Stimulated activated CD4-positive, alpha-beta T cell treated with anti-CD3 and anti-CD28 coated beads, TNF-alpha, amount 100 ng/mL, for 1 hour (primary cell): ENCODE measurements at places on chromosomes 6 and 20.

DNA sequence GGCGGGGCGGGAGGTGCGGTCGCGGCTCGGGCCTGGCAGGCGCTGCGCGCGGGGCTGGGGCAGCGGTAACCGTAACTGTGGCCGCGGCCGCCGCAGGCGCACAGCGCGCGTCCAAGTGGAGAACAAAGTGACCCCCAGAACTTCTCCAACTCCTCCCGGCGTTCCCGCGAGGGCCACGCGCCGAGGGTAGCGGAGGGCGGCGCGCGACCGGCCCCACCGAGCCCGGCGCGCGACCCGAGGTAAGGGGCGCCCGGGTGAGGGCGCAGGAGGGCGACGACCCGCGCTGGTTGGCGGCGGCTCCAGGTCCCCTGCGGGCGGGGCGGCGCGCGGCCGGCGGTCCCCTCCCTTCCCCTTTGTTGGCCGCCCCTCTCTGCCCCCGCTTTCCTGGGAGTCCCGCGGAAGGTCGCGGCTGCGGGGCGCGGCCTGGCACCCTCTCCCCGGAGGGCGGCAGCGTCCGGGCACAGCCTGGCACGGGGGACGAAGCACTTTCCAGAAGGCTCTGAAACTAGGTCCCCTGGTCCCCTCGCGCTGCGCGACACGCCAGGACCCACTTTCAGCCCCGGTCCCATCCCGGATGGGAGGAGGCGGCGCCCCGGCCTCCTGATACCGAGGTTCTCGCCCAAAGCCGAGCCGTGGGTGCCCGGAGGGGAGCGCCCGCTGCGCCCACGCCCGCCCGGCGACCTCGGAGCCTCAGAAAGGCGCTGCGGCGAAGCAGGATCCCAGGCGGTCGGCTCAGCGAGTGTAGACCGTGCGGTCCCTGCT, at the start of gene TIAM2:
TSS of gene TIAM2 (plus strand) at position 62 of the 762 bp plus-strand sequence. CDS start 133,909 bp downstream, outside the sequence.
- no peak for DNase-seq

GRCh38 chr20:8242827-8243724, 111.0 kb downstream of the PLCB1 start:
- no peak for DNase-seq

- DNase-seq = no peak
Observed at GRCh38 chr6:75278474-75279077, 6.0 kb downstream of the TMEM30A start.

DNA sequence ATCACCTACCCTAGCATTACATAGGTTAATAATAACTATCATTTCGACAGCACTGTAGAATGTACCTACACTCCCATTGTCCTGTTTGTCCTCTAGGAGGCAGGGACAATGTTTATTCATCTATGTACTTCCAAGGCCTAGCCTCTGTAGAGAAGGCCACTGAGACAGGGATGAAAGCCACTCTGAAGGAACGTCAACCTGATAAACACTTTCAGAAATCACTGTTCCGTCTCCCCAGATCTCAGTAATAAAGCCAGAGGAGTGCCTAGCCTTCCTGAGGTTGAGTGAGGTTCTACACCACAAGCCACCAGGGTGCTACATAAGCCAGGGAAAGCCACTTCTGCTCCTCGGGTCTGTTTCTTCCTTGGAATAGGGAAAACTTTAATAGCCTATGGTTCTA, 44.8 kb downstream of the POPDC3 start:
- no peak for DNase-seq

DNA sequence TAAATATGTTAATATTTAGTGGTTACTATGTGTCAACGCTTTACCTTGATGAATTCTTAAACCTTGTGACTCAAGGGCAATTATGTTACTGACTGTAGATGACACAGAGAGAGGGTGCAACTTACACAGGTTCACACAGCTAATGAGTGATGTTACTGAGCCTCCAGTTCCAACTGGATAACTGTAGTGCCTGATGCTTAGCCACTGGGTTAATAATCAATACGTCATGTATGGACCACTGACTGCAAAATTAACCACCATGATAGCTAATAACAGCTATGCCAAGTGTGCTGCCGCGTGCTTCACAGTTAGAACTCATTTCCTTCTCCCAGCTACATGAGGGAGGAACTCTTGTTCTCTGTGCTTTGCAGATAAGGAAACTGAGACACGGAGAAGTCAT, 45.4 kb downstream of the SIRPA start:
- no peak for DNase-seq

DNA sequence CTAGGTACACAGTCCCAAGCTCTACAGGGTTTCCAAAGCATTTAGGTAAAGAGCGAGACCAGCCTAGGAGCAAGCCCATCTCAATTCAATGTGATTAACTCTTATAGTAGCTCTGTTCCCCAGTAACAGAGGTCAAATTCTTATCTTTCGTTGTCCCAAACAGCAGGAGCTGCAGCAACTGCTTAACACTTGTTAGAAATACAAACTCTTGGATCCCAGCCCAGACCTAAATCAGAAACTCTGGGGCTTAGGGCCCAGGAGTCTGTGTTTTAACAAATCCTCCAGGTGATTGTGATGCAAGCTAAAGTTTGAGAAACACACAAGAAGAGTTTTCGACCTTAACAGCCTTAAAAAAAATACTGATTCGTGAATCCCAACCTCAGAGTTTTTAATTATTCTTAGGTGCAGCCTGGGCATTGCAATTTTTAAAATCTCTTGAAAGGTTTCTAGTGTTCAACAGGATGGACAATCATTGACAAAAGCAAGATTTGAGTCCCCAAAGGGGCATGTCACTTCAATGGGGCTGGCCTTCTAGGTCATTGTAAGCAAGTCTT, 127.4 kb upstream of the HCRTR2 start:
- DNase-seq = no peak

- no peak for DNase-seq
Observed at GRCh38 chr6:168624948-168625347, 184.0 kb downstream of the SMOC2 start.

- no peak for DNase-seq
Observed at GRCh38 chr6:92989656-92990055, 429.7 kb downstream of the EPHA7 start.

GRCh38 chr20:47720636-47721427, 64.4 kb downstream of the SULF2 start:
- DNase-seq = no peak

DNA sequence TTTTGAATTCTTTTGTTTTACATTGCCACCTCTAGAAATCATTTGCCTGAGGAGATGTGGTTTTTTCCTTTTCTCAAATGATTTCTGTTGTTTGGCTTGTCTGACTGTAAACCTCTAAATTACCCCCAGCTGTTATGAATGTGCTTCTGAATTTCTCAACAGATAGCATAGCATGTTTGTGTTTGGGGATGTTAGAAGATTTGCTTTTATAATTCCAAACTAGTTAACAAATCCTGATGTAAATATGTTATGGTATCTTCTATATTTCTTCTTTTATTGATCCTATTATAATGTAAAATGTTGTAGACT, 31.6 kb upstream of the EZR start:
- DNase-seq = no peak

DNA sequence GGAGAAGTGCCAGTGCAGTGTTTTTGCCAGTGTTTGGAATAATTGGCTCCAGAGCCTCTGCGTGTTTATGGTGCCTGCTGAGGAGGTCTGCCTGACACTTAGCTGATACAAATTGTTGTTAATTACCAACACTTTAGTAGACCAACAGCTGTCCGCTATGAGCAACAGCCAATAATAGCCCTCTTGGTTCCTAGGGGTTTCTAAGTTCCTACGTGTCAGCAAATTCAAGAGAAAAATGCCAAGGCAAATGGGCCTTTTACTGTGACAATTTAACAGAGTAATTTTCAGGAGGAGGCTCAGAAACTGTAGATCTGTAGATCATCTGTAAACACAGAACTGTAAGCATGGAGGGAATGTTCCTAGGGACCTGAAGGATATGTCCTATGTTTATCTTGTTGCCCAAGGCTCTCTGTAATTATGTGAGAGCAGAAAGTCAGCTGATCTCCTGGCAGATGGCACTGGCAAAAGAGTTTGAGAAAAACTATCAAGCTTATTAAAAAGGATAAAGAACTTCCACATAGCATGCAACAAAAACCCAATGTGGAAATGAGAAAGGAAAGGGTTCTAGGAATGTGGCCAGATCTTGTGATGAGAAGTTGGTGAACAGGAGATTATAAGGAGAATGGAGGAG, 157.7 kb downstream of the GJA1 start:
- no peak for DNase-seq

GRCh38 chr20:1371202-1371782, 21.6 kb downstream of the FKBP1A start:
- DNase-seq = no peak

GRCh38 chr6:37583261-37583660, 83.6 kb upstream of the CCDC167 start:
- no peak for DNase-seq

DNA sequence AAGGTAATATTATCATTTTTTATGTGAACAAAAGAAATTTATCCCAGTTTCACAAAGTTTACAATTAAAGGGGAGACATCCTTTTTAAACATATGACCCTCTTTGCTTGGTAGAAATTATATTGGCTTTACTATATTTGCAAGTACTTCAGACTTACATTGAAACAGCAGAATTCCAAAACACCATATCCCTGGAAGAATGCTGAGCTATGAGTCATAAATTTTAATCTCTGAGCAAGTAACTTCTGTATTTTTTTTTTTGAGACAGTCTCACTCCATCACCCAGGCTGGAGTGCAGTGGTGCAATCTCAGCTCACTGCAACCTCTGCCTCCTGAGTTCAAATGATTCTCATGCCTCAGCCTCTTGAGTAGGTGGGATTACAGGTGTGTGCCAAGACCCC, 240.4 kb downstream of the TBC1D32 start:
- no peak for DNase-seq

GRCh38 chr6:129844118-129844891, 16.8 kb downstream of the TMEM244 start:
- DNase-seq = no peak

GRCh38 chr20:2907519-2907918, 34.2 kb downstream of the PTPRA start:
- no peak for DNase-seq

DNA sequence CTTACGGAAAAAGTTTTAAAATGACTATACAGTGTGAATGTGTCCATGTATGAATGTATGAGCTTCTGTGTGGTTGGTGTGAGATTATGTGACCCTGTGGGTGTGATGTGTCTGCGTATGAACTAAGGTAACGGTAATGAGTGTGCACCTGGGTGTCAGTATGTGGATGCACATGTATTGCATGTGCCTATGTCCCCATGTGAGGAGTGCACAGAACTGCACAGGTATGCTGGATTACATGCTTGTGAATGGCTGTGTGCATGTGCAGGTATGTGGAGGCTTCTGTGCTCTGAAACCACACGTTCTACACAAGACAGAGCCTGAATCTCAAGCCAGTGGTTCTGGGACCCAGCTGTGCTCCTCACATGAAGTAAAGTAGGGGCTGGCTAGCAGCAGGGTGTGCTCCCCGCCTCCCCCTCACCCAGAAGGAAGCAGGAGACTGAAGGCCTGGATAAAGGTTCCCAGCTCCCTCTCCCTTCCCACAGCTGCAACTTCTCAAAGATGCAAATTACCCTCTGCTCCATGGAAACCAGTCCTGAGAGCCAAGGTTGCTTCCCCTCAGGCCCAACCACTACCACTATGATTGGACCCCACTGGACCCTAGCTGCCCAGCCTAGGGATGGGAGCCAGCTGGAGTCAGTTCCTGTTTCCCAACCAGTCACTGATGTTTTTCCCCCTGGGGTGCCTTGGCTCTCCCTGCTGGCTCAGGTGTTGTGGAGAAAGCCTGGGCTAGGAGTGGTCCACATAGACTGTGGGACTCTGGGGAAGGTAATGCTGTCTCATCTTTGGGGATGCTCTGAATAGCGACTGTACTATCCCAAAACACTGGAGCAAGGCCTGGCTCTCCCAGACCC, 24.8 kb upstream of the SPDEF start:
- no peak for DNase-seq

DNA sequence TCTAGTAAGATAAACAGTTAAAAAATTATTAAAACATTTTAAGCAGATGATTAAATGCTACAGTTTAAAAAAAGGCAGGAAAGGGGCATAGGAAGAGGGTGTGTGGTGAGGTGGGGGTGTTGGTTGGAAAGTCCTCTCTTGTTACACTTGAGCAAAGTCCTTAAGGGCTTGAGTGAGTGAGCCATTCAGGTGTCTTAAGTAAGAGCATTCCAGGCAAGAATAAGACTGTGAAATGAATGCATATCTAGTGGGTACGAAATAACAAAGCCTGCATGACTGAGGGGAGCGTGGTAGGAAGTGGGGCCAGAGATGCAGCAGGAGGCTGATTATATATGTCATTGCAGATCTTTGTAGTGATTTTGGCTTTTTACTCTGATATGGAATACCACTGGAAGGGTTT, 5.1 kb downstream of the CDKAL1 start:
- no peak for DNase-seq

DNA sequence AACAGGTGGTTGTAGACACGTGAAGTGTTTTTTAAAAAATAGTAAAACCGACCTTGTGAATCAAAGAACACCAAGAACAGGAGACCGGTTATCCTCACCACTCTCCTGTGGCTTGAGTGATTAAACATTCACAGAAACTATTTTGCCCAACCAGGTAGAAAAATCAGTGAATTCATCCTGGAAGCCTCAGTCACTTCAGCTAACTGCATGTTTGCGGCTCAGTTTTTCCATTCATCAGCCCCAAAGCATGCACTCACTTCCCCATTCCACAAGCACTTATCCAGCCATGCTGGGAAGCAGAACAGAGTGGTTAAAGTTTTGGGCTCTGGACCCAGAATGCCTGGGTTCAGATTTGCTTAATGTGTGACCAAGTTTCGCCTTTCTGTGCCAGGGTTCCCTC, 2.4 kb downstream of the LRRN4 start:
- DNase-seq = no peak

GRCh38 chr6:43389730-43390295, 20.4 kb upstream of the ZNF318 start:
- DNase-seq = no peak

- no peak for DNase-seq
Observed at GRCh38 chr6:126581316-126581715, 241.4 kb downstream of the CENPW start.

GRCh38 chr6:20255428-20255827, 43.2 kb upstream of the MBOAT1 start:
- no peak for DNase-seq

DNA sequence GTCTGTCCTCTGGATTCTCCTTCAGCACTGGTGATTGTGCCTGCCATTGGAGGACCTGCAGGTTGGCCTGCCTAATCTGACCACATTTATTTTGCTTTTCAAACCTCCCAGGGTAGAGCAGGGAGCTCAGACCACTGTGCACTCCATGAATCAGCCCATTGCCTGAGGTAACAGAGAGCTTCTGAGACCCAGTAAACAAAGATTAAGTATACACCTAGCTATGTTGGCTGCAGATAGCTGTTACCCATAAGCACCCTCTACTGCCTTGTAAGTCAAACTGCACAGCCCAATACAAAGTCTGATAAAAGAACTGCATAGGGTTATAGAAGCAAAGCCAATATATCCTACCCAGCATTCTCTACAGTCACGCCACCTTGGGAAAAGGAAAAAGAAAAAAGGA, 338.7 kb downstream of the HTR1B start:
- DNase-seq = no peak
